ENCODE measurements at places on chromosomes 1 and 21.

- DNase-seq = no peak
Measured at GRCh38 chr21:42747746-42748351, 94.4 kb downstream of the PDE9A start.

GRCh38 chr1:201732351-201732750, 96.6 kb upstream of the IPO9 start:
- no peak for DNase-seq

GRCh38 chr21:26170471-26171257, at the start of gene APP:
TSS of gene APP (minus strand) at chr21:26170770. CDS start at chr21:26170620, 150 bp downstream.
- DNase-seq = peak; percentile 81

- no peak for DNase-seq
Measured at GRCh38 chr1:33087677-33088076, 6.7 kb downstream of the AZIN2 start.

DNA sequence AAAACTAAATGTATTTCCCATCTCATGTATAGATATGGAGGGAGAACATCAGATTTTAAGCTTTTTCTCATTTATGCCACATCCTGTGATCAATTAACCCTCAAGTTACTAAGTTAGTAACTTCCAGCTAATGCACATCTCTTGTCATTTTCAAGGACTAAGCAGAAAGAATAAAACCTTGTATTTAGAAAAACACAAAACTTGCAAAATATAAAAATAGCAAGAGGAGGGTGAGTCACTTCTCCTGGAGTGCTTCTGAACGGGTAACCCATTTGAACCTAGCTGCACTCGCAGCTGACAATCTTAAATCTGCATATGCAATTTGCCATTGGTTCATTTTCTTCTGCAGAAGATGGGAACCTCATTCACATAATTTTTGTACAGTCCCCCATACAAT, 500.5 kb downstream of the SETD4 start:
- no peak for DNase-seq

DNA sequence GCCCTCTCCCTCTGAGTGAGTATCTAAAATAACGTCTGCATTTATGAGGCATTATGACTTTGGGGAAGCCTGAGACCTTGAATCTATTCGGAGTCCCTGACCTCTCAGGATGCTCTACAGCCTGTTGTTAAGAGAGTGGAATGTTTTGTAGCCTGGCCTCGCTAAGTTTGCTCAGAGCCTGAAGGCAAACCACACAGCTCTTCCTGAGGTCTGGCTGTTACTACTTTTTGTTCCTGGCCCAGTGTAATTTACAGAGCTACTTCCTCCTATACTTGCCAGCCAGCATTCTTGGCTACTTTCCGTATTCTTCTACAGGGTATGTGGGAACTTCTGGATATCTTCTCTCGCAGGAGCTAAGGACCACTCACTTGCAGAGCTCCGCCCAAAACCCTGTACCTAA, 3.6 kb upstream of the ZMYM4 start:
- DNase-seq = no peak

DNA sequence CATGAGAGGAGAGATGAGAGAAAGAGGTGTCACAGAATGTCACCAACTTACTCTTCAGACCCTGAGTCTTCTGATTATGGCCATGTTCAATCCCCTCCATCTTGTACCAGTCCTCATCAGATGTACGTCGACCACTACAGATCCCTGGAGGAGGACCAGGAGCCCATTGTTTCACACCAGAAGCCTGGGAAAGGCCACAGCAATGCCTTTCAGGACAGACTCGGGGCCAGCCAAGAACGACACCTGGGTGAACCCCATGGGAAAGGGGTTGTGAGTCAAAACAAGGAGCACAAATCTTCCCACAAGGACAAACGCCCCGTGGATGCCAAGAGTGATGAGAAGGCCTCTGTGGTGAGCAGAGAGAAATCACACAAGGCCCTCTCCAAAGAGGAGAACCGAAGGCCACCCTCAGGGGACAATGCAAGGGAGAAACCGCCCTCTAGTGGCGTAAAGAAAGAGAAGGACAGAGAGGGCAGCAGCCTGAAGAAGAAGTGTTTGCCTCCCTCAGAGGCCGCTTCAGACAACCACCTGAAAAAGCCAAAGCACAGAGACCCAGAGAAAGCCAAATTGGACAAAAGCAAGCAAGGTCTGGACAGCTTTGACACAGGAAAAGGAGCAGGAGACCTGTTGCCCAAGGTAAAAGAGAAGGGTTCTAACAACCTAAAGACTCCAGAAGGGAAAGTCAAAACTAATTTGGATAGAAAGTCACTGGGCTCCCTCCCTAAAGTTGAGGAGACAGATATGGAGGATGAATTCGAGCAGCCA, 8.0 kb downstream of the ELOA start:
- peak; percentile 56 for DNase-seq

DNA sequence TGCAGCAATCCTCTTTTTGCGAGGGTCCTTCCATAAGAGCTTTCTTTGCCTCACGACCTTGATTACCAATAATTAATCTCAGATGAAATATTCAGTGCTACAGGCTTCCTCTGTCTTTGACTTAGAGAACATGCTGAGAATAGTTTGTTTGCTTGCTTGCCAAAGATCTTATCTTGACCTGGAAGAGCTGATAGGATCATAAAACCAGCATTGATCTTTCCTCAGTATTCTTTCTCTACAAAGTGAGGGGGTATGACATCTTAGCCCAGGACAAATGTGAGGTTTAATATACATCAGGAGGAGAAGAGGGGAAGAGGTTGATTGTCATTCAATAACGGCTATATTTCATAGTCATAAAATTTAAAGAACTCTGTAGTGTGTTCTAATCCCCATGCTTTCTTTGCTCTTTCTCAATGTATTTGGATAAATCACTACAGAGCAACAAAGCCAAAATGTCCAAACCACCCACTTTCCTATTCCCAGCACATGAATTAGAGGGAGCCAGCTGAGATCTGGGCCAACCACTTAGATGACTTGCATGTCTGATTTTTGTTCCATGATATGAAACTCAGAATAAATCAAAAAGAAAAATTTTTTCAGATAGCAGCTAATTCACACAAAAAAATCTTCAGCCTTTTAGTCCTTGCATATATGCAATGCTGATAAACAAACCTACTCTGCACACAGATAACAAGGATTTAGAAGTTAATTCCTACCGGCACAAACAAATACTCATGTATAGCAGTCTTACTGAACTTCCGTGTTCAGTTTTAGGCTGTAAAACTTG, 50.5 kb upstream of the IPO9 start:
- no peak for DNase-seq

- DNase-seq = no peak
Measured at GRCh38 chr1:50261951-50262350, 153.2 kb downstream of the ELAVL4 start.

DNA sequence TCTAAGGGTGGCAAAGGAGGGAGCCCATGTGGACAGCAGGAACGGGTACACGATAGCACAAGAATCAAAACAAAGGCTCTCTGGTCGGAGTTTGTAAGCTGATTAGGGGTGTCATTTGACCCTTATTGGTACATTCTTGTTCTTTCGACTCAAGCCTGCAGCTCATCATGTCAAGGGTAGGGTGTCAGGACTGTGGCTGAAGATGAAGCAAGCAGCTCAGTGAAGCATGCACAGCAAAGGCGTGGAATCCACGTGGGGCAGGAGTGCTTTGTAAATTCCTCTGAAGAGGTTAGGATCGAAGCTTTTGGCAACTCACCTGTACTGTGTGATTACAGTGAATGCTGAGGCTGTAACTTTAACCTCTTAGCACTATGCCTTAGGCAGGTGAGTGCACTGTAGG, 4.7 kb upstream of the ABCB10 start:
- DNase-seq = no peak

GRCh38 chr1:18707696-18708257, 77.1 kb downstream of the PAX7 start:
- DNase-seq = no peak

DNA sequence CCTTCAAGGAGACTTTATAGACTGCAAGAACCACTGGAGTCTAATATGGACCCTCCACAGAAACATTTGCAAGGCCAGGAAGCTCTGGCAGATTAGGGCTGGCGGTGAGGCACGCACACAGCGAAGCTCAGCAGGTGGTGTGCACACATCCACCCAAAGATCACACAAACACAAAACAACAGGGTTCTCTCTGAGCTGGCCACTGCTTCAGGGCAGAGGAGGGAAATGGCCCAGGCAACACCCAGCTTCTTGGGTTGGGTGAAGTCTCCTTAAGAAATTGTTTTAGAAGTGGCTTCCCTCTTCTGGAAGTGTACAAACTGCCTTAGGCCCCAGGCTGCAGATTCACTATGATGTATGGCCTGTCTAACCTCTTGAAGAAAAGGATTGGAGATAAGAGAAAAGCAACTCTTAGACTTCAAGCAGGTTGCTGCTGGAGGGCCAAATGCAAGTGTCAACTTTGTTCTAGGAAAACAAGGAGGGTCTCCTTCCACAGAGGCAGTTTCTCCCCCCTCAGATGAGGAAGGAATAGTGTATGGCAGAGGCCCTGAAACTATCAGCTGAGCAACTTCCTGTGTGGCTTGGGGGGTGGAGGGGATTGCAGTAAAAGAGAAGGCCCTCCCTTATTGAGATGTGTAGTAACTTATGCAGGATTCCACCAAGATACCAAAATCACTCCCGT, 2.0 kb downstream of the RCSD1 start:
- DNase-seq = peak; percentile 77
